ENCODE measurements at places on chromosomes 5 and 9.

GRCh38 chr5:120823328-120823727 is 359.2 kb downstream of the PRR16 start:
- DNase-seq: no peak

GRCh38 chr9:33129886-33130881 is 37.0 kb downstream of the B4GALT1 start:
- peak; percentile 13 for DNase-seq

DNA sequence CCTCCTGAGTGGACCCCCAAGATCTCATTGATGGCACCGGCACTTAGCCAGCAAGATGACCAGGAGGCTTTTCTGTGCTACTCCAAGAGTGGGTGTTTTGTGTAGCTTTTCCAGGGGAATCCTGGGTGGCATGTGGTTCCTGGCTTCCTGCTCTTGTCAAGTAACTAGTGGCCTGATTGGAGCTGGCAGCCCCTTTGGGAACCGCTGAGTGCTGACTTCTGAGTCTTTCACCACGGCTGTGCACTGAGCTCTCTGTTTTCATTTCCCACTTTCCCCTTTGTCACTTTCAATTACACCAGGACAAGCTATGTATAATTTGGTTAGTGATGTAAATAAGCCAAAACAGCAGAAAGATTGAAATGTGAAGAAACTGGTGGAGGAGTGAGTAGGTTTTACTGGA is 255.4 kb downstream of the GOLPH3 start:
- no peak for DNase-seq

DNA sequence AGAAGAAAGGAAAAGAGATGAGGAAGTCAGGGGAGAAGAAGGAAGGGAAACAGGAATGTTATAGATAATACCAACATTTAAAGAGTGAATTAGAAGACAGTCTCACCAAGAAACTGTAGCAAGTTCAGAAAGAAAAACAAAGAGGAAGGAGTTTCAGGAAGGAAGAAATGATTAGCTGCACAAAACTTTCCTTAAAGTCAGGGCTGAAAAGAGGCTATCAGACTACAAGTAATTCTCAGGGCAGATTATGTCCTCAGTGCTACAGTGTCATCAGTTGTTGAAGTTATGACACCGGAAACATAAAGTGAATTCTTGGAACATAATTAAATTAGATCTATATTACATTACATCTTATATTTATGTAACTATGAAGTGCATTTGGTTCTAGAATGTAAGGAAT is 226.9 kb downstream of the ARRDC3 start:
- DNase-seq: no peak

DNA sequence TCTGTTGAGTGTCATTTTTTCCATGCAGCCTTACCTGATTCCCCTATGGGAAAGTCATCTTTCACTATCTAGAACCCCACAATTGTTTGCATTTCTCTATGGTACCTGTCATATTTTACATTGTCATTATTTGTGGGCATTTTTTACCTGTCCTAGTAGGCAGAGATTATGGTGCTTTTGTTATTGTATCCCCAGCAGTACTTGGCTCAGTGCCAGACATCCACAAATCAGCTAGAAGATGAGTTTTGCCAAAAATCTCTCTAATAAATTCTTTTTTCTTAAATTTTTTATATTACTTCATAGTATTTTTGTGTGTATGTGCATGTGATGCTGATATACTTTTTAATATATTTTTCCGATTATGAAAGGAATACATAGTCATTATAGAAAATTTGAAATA is 13.2 kb downstream of the GARNL3 start:
- no peak for DNase-seq

- DNase-seq: no peak
Measured at GRCh38 chr9:99103054-99103895, 1.6 kb upstream of the TGFBR1 start.

- DNase-seq: peak; percentile 21
Measured at GRCh38 chr9:137387114-137387890, 35.7 kb downstream of the EXD3 start.

- no peak for DNase-seq
Measured at GRCh38 chr5:42621242-42621641, 135.4 kb upstream of the CCDC152 start.

GRCh38 chr9:121627427-121627826 is 24.0 kb upstream of the DAB2IP start:
- no peak for DNase-seq

DNA sequence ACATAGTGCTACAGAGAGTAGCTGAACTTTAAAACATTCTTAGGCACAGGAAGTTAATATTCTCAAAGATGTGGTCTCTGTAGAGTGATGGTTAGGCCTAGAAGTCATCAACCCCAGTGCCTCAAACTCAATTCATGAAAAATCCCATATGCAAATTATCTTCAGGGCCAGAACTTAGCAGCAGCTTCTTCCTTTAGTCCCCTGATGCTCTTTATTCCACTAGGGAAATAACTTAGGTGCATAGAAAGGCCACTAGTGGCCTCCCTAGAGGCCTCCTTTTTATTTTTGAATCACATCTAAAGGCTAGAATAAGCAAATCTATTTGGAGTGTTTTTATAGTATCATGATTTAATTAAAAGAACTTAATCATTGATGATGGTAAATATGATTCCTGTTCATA is 88.3 kb downstream of the GIN1 start:
- DNase-seq: no peak

GRCh38 chr9:84271921-84272556 is 68.5 kb downstream of the SLC28A3 start:
- no peak for DNase-seq

DNA sequence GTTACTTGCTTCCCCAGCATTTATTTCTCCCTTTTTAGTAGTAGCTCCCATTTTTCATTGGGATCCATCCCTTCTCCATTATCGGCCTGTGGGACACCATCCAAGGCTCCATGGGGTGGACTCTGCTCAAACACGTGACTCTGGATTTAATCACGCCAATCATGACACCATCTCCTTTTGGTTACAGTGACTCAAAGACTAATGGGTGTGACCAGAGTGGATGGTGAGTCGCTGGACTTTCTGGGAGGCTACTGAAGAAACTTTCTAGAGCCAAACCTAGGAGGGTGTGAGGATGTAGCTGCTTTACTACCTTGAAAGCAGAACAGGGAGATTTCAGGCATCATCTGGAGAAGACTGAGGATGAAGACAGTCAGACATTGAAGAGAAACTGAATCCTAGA is 93.1 kb downstream of the PJA2 start:
- DNase-seq: no peak

- DNase-seq: no peak
Measured at GRCh38 chr5:90612919-90613318, 54.3 kb downstream of the ADGRV1 start.

GRCh38 chr5:111132076-111132475 is 39.9 kb downstream of the WDR36 start:
- no peak for DNase-seq

GRCh38 chr5:135171336-135171735 is 137.3 kb upstream of the PITX1 start:
- DNase-seq: no peak

GRCh38 chr5:80149161-80149609 is 106.7 kb downstream of the SERINC5 start:
- DNase-seq: no peak

DNA sequence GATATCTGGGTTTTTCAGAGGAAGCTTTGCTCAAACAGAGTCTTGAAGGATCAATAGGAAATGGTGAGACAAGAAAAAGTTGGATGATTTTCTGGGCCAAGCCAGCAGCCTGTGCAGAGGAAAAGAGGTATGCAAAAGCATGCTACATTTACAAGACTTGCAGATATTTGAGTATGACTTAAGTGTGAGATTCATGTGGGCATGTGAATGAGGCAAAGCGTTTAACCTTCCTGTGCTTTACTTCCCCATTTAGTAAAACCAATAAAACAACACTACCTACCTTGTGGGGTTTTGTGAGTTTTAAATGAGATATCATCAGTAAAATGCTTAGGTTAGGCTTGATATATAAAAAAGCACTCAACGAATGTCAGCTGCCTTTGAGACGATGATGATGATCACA is 58.1 kb downstream of the PIP5K1B start:
- no peak for DNase-seq

DNA sequence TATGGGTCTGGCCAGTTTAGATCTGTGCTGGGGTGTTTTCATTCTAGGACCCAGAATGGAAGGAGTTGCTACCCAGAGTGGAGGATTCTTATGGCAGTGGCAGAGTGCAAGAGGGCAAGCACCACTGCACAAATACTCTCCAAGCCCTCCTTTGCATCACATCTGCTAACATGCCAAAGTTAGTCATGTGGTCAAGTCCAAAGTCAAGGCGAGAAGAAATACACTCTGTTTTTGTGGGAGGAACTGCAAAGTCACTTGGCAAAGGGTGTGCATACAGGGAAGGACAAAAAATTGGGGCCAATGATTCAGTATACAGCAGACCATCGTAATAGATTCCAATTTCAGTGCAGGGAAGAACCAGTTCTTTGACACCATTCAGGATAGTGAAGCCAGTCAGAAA is 43.9 kb upstream of the HMGCS1 start:
- DNase-seq: no peak

- no peak for DNase-seq
Measured at GRCh38 chr9:121138561-121138960, 63.1 kb downstream of the RAB14 start.

DNA sequence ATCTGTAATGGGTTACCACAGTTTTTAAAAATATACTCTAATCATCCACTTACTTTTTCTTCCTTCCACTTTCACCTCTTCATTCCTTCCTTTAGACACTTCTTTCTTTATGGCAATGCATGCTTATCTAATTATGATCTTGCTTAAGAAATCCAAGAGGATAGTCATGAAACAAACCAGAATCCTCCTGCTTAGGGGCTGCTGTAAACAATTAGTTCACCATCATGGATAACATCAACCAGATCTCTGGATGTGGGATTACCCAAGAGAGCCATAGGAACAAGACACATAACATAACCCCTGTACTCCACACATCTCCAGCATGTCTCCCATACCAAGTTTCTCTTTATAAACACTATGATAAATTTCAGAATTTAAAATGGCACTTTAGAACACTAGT is 713.4 kb upstream of the PTPRD start:
- no peak for DNase-seq

DNA sequence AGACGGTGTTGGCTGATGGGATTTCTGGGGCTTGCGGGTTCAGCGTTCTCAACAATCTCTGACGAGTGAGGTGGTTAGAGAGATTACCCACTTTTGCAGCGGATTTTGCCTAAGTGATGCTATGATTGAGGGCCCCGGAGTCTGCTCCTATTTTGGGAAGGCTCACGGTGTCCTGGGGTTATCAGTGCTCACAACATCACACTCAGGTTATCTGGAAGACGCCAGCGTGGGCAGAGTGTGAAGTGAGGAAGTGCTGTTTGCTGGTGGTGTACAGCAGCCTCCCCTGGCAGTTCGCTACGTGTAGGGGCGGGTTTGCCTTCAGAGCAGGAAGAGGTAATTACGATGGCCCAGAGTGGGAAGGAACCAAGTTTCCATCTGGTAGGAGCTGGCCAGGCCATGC is 341.2 kb upstream of the IRX2 start:
- no peak for DNase-seq

DNA sequence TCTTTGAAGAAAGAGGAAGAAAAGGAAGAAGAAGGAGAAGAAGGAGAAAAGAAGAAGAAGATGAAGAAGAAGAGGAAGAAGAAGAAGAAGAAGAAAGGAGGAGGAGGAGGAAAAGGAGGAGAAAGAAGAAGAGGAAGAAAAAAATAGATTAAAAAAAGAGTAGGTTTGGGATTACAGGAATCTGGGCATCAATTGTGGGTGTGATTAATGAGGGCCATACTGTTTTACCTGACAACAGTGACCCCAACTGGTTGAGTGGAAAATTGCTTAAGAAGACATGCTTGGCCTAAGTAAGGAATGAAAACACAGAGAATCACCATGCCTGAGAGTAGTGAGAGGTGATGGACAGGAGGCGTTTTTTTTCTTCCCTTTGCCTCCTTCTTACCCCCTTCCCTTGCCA is 114.6 kb downstream of the FAM170A start:
- DNase-seq: no peak
